Liver (tissue), 10 donors: ENCODE measurements at places on chromosomes 16 and 17.

DNA sequence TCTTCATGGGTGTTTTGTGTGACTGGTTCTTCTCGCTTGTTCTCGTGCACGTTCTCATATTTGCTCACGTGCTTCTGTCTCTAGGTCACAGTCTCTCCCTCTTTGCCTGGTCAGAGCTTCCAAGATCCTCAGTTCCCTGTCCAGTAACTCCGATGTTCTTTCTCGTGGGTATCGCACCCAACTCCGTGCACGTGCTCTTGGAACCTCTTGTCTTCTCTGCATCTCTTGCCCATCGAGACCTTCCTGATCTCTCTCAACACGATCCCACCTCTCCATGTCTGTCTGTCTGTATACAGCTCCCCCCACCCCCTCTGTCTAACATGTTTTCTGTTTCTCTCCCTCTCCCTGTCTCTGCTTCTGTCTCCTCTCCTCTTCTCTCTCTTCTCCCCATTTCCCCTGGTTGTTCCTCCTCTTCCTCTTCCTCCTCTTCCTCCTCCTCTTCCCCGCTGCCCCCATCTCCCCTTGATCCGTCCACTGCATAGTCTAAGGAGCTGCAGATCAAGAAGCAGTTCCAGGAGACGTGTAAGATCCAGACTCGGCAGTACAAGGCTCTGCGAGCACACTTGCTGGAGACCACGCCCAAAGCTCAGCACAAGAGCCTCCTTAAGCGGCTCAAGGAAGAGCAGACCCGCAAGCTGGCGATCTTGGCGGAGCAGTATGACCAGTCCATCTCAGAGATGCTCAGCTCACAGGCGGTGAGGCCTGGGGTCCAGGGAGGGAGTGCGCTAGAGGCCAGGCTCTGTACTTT lies 6.1 kb downstream of the HIRIP3 start:
- no peak for DNase-seq

DNA sequence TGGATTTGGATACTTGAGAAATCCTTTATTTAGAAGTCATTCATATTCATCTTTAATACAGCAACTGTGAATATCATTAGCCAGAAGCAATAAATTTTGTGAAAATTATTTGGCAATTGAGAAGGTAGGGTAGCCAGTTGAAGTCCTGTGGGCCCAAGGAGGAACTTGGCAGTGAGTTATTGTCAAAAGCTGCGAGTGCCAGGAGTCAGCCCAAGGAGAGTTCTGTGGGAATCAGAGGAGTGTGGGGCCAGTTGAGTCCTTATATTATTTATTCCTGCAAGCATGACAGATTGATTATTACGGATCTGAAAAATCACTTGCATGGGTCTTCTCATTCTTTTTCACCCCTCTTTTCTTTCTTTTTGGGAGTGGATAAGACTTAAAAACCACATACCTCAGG lies 38.3 kb downstream of the PRKCA start:
- no peak for DNase-seq

DNA sequence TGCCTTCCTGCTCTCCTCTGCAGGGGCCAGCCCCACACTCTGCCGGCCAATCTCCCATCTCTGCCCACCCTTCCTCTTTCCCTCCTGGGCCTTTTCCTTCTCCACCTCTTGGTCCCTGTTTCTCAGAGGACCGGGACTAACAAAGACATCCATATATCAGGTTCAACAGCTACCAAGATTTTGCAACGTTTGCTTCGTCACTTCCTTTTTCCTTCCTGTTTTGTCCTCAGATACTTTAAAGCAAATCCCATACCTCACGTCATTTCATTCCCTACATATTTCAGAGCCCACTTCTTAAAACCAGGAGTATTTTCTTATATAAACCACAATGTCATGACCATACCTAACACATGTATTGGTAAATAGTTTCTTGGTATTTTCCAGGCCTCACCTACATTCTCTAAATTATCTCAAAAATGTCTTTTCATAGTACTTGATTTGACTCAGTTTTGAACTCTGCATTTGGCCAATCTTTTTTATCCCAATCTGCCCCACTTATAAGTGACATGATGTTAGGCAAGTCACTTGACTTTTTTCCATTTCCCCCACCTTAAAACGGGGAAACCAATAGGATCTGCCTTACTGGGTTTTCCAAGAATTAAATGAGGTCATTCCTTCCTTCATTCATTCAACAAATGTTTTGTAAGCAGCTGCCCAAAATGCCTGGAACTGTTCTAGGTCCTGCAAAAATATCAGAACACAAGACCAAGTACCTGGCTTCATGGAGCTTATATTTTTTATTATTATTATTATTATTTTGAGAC lies 7.2 kb upstream of the USP10 start:
- no peak for DNase-seq

DNA sequence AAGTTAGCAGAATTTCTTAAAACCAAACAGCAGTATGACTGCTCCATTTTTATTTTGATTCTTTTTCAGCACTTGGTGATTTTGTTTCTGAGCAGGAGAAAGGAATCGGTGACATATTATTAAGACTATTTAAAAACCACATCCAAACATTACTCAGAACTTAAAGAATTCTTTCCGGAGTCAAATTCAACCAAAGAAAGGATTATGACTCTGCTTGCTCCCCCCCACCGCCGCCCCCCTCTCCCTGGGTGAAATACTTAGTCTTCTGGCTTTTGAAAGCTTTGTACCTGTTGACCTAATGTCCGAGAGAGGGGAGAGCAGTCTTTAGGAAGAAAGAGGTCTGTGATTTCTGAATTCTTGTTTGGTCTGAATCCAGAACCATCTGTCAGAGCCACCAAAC lies 17.9 kb upstream of the COL1A1 start:
- no peak for DNase-seq

GRCh38 chr17:68785565-68786486 lies 169.4 kb downstream of the ABCA8 start:
- DNase-seq, result no peak

DNA sequence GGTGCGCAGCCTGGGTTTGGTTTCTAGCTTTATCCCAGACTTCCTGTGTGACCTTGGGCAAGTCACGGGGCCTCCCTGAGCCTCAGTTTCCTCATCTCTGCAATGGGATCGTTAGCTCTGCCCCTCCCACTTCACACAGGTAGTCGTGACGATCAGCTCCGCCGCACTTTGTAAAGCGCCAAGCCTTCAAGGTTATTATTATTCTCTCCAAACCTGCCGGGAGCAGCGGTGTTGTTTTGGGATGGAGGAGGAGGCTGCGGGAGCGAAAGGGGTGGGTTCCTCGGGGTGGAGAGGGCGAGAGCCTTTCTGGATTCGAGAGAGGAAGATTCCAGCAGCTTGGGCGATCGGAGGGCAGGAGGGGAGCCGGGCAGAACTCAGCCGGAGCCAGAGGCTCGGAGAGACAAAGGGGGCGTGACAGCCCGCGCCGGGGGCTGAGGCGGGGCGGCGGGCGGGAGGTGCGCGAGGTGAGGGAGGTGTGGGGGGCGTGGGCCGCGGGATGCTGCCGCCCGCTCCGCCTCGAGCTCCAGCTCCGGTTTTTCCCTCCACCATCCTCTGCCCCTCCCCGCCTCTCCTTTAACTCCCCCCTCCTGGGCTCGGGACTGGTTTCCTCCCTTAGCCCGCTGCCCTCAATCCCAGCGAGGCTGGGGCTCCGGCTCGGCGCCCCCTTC lies at the start of gene EFNB3:
Gene EFNB3, plus strand, starts transcription at position 602 of the 668 bp plus-strand sequence. CDS start 397 bp downstream, outside the sequence.
- no peak for DNase-seq

GRCh38 chr17:68101075-68101986 lies 65.8 kb downstream of the KPNA2 start:
- peak; percentile 80 for DNase-seq

- no peak for DNase-seq
Measured at GRCh38 chr17:76873856-76874255, 5.7 kb downstream of the MGAT5B start.

DNA sequence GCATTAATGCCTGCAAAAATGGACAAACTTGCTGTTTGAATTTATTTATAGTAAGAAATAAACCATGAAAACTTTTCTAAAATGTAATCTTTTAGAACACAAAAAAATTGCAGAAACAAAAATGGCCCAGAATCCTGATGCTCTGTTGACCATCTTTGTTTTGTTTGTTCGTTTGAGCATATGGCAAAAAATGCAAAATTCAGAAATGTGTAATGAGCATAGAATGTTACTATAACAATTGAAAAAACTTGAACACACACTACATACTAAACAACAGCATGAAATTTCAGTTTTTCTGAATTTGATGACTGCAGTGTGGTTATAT lies 1.1 kb upstream of the KPNA2 start:
- DNase-seq, result no peak
